Renal pelvis (tissue), 12 donors: ENCODE measurements at places on chromosomes 13 and 19. TPM values are rescaled to one million over a fixed set of nuclear protein-coding genes. Genes with fewer than 3 reads are reported as not detected.
A peak's percentile ranks its signal among the peaks of the same experiment; 100 is the strongest.

GRCh38 chr19:36805364-36805763 lies 32.8 kb upstream of the ZNF850 start:
- no peak for DNase-seq

- DNase-seq, result no peak
Measured at GRCh38 chr13:51552027-51552426, 32.2 kb upstream of the WDFY2 start.

DNA sequence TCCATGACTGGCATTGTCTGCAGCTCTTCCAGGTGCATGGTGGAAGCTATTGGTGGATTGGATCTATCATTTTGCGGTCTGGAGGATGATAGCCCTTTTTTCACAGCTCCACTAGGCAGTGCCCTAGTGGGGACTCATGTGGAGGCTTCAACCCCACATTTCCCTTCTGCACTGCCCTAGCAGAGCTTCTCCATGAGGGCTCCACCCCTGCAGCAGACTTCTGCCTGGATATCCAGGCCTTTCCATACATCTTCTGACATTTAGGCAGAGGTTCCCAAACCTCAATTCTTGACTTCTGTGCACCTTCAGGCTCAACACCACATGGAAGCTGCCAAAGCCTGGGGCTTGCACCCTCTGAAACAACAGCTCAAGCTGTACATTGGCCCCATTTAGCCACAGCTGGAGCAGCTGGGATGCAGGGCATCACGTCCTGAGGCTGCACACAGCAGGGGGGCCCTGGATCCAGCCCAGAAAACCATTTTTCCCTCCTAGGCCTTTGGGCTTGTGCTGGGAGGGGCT lies 800.2 kb upstream of the MIR17HG start:
- no peak for DNase-seq

DNA sequence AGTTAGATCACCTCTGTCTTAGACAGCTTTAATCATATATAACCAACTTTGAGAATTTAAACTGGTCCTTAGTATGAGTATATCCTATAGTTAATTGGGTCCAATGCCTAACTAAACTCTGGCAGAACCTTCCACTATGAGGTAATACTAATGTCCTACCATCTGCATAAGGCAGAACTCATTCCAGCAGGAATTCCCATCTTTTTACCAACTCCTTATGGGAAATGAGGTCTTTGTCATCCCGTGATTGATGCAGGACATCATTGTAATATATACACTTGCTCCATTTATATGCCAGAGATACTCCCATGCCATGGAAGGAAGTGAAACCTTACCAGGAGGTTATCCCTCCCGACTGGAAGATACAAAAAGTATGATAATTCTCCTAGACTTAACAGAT lies 2.8 kb downstream of the KCTD4 start:
- DNase-seq, result no peak

Gene FCGBP
- polyA plus RNA-seq, result 8.8 TPM

DNA sequence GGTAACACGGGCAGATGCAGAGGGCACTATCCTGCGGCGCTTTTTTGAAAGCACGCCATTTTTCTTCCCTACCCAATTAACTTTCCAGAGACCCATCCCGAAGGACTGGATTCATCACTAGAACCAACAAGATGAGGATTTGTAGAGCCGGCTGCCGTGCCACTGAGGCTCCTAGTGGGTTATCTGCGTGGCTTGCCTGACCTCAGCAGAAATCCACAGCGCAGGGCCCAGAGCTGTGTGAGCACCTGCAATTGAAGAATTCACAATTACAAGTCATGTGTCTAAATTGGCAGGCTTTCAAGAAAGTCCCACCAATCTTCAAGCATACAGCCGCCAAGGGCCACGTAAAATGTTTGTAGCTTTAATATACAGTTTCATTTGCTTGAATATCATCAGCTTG lies 75.5 kb downstream of the ALOX5AP start:
- no peak for DNase-seq

DNA sequence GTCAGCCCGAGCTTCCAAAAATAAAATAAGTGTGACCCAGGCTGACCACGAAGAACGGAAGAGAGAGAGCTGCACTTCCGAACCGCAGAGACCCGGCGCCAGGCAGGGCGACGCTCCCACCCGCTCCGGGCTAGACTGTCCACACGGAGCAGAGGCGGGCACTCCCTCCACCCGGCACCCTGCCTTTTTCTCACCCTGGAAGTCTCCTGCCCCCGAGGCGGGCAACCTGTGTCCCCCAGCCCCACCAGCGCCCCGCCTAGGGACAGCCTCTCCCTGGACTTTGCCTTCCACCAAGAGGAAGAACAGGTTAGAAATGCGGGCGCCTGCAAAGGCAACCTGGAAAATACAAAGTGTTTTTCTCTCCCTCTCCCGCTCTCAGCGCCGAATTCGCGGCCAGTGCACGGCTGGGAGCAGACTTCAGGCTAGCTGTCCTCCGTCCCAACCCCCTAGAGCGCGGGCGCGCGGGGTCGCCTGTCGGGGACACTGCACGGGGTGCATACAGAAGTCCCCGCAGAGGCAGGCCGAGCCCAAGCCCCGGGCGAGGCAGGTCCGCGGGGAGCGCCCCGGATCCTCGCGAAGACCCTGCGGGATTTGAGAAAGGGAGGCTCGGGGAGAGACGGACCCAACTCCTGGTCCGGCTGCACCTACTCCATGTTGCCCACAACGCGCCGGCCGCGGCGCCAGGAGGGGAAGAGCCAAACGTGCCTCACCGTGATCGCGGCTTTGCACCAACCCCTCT lies 845 bp downstream of the SPRY2 start:
- DNase-seq, result no peak

Gene MRPL4
- 47.5 TPM for polyA plus RNA-seq

GRCh38 chr19:49094505-49095482 lies 9.5 kb downstream of the SNRNP70 start:
- DNase-seq, result no peak

DNA sequence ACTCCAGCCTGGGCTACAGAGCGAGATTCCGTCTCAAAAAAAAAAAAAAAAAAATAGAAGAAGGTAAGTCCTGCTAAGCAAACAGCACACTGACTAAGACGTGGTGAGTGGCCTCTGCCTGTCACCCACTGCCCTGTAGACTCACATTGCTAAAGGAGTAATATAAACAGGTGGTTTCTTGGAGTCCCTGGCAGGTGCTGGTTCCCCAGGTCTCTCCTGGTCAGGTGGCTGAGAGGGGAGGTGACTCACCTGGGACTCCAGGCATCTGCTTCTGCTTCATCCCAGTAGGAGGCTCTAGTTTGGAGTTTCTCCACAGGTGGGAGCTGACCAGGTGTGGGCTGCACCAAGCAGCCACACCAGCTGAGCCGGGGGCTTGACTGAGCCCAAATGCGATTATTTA lies at the start of gene OR10H1:
Gene OR10H1, minus strand, starts transcription at position 359 of the 400 bp plus-strand sequence. CDS start 7,627 bp downstream, outside the sequence.
- DNase-seq, result no peak

DNA sequence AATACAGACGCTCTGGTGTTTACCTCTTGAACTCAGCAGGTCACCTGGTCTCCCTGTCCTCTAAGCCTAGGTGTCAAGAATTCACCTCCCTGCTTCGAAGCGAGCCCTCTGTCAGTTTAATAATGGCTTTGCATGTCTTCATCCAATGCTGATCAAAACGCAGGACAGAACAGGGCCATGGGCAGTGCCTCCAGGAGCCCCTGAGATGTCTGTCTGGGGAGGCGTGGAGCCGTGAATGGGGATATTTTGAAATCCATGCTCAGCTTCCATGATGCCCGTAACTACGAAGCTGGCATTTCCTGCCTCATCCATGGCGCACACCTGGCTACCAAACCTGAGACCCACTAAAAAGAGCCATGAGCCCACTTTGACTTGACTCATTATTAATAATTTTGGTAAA lies 113.7 kb downstream of the RAB20 start:
- no peak for DNase-seq

DNA sequence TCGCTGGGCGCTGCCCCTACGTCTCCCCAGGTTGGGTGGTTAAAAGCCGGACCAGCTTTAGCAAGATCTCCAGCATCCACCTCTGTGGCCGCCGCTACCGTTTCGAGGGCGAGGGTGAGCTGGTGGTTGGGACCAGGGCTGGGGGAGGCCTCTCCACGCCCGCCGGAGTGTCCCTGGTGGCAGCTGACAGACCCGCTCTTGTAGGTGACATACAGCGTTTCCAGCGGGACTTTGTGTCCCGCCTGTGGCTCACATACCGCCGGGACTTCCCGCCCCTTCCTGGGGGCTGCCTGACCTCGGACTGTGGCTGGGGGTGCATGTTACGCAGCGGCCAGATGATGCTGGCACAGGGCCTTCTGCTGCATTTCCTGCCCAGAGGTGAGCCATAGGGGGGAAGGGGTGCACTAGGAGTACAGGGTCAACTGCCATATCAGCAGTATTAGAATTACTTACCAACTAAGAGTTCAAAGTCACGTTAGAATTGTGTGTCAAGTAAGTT lies 1.1 kb downstream of the ATG4D start:
- no peak for DNase-seq

Gene CLDN10
- 100 TPM for polyA plus RNA-seq

Gene ADPRHL1
- 5.6 TPM for polyA plus RNA-seq

GRCh38 chr19:29806098-29806866 lies 5.5 kb upstream of the CCNE1 start:
- DNase-seq, result no peak

Gene CBY2
- polyA plus RNA-seq, result 0.75 TPM

- DNase-seq, result peak; percentile 62
Measured at GRCh38 chr13:31209172-31209840, 9.5 kb downstream of the B3GLCT start.
